ENCODE measurements at places on chromosomes 16 and 17.
A peak's percentile ranks its signal among the peaks of the same experiment; 100 is the strongest.

DNA sequence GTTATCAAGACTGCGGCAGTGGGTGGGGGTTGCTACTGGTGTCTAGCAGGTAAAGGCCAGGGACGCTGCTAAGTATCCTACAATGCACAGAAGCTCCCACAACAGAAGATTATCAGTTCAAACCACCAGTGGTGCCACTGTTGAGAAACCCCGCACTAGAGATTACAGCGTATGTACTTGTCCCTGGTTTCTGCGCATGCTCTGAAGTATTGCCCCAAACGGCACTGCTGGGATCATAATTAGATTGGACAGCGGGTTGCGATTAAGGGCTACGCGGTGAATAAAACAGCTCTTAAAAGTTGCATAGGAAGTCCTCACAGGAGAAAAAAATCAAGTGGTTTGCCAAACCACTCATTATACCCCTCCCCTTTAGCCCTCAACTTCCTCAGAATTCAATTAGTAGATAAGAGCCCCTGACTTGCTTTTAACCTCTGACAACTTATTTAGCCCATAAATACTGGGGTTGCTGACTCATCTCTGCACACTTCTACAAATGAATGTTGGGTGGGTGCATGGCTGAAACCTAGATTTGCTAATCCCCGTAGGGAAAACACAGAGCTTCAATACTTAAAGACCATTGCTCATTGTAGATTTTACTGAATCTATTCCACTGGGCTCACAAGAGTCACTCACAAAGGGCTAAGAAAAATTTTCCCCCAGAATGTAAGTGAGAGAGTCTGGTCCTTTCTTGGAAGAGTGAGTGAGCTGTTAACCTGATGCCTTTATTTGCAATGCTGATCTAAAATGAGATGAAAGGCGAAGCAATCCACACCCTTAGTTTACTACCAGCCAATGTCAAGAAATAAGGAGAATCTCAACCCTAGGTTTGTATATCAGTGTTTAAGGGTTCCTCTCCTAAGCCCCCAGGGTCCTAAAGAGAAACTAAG lies 91.8 kb downstream of the RGS9 start:
- no peak for DNase-seq

DNA sequence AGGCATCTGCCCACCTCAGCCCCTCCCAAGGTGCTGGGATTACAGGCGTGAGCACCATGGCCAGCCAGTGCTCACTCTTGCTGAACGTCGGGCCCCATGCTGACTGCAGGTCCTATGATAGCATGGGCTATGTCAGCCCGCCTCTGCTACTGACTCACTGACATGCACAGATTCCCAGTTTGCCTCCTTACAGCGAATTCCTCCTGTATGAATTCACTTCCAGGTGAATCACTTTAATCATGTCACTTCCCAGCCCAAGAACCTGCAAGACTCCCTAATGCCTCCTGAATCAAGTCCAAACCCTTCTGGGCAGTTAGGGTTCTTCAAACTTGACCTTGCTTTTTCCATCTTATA lies 16.1 kb upstream of the UBTF start:
- DNase-seq = no peak

GRCh38 chr16:4399001-4399730 lies 17.2 kb downstream of the CORO7 start:
- DNase-seq = no peak

- no peak for DNase-seq
These were observed 22.9 kb upstream of the MPRIP start for GRCh38 chr17:17019430-17019762.

DNA sequence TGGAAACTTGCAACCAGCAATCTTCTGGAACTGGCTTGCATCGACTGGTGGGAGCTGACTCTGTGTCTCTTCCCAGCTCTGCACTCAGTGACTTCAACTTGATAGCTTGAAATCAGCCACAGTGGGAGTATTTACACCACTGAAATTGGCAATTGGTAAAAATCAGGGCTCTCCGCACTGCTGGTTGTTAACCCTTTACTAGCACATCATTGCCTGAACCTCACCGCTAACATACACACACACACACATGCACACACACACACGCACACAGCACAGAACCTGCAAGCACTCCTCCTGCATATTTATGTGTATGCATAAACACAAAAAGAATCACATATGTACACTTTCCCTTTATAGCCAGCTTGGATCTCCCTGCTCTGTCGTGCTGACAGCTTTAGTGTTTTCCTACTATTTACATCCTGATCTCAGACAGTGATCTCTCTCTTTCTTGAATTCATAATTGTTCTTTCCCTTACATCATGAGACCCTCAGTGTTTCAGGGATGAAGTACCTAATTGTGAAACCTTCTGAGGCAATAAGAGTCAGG lies 7.9 kb upstream of the TMIGD1 start:
- no peak for DNase-seq

DNA sequence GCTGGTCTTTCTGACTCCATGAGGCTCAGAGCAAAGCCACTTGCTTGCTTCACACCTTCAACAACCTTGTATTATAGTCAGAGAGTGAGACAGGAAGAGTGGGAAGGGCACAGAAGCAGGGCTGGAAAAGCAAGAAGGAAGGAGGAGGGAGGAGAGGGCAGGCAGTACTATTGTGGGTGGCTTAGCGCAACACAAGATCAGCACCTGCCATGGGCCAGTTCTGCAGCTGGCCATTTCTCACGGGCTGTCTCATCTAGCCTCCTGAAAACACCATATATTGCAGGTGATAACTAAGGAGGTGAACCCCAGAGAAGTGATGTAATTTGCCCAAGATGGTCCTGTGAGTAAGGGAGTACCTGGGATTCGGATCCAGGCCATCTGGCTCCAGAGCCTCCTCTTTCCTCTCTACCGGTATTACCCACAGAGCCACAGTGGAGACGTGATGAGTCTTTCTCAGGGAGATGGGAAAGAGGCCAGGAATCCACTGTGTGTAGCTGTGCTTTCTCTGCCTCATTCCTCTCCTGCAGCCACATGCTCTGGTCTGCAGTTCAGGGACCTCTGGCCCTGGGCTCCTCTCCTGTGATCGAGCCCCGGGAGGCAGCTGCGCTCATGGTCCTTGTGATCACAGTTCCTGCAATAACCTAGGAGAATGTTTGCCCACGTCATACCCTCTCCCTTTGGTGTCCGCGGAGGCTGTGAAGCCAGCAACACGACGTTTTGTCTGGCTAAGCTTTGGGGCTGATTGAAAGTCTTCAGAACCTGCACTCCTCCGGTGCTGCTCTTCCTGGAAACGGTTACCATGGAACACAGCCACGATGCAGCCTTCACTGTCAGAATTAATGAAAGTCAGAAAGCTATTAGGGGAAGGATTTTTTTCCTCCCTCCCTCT lies 178.1 kb upstream of the CCL2 start:
- DNase-seq = no peak

GRCh38 chr16:11506741-11507305 lies 79.9 kb downstream of the LITAF start:
- no peak for DNase-seq

DNA sequence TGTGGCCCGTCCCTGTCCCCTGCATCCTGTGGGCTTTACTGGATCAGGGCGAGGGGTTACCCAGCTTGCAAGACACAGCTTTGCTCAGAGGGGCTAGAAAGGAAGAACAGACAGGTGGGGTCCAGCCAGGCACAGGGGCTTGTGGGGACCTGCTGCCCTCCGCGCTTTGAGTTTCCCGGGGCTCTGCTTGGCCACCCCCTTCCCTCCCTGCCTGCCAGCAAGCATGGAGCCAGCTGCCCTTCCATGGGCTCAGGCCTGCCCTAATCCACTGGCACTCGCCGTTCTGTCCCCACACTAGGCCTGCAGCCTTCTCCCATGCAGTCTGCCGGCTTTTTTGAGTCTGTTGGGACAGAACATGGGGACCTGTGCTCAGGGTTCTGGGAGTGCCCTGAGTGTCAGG lies 3.4 kb downstream of the SNN start:
- no peak for DNase-seq

DNA sequence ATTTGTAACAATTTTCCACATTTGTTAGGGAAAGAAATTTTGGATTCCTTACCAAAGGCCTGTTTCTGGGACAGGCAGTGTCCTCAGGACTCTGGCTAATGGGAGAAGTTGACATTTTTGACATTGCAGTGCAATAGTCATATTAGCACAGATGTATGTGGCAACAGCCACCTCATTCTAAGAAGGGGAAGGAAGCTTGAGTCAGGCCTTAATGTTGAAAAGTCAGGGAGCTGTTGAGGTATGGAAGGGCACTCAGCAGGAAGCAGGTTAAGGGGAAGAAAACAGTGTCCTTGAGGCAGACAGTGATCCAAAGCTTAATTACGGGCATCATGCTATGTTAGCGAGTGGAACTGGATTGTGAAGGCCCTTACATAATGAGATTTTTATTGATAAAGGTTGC lies 20.9 kb downstream of the AKTIP start:
- no peak for DNase-seq

- no peak for DNase-seq
These were observed at the start of gene RAB37 for GRCh38 chr17:74736513-74737298. Gene RAB37, plus strand, starts transcription at chr17:74737256. Its CDS starts 17 bp downstream, at chr17:74737273.

GRCh38 chr17:42665581-42666001 lies 6.5 kb downstream of the TUBG2 start:
- no peak for DNase-seq

DNA sequence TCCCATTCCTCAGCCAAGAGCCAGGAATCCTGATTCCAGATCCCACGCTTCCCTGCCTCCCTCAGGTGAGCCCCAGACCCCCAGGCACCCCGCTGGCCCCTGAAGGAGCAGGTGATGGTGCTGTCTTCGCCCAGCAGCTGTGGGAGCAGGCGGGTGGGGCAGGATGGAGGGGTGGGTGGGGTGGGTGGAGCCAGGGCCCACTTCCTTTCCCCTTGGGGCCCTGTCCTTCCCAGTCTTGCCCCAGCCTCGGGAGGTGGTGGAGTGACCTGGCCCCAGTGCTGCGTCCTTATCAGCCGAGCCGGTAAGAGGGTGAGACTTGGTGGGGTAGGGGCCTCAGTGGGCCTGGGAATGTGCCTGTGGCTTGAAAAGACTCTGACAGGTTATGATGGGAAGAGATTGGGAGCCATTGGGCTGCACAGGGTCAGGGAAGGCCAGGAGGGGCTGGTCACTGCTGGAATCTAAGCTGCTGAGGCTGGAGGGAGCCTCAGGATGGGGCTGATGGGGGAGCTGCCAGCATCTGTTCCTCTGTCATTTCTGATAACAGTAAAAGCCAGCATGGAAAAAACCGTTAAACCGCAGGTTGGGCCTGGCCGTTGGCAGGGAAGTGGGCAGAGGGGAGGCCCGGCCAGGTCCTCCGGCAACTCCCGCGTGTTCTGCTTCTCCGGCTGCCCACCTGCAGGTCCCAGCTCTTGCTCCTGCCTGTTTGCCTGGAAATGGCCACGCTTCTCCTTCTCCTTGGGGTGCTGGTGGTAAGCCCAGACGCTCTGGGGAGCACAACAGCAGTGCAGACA lies at the start of gene SPN:
TSS of gene SPN (plus strand) at position 232 of the 791 bp plus-strand sequence. CDS start at position 714, 482 bp downstream.
- DNase-seq = no peak

DNA sequence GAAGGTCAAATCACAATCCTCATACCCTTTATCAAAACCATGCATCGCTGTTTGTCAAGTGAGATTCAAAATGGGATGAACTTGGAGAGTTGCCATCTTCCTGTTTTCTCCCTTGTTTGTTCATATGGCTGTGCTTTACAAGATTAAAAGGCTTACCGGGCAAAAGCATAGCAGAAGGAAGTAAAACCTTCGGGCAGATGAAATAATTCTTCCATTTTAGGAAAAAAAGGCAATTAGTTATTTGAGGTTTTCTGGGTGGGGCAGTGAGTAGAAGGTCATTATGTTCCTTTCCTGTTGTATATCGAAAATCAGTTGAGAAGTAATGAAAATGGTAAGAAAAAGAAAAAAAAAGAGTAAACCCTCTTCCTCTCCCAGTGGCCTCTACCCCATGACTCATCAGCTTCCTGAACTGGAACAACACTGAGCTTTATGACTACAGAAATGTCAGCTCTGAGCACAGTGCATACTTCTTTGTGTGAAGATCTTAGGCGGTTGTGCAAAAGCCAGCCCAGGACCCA lies 369.2 kb downstream of the CDH13 start:
- no peak for DNase-seq

DNA sequence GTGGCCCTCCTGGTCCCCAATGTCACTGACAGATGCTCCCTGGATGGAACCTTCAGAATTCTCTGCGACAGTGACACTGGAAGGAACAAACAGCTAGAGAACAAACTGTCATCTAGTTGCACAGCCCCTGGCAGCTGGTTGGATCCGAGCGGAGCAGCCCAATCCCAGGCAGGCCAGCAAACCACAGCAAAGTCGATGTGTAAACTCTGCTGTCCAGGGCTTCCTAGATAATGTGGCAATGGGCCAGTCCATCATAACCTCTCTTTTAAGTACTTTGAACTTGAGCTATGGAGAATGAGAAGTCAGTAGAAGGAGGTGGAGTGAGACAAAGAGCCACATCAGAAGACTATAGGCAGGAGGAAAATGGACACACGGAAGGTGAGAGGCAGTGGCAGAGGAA lies 323.0 kb downstream of the CBLN1 start:
- DNase-seq = no peak

GRCh38 chr17:70989280-70989679 lies 819.9 kb downstream of the KCNJ2 start:
- DNase-seq = no peak

GRCh38 chr17:28718333-28719020 lies 809 bp upstream of the RAB34 start:
- peak; percentile 80 for DNase-seq

- peak; percentile 72 for DNase-seq
These were observed 3.6 kb downstream of the MAPK7 start for GRCh38 chr17:19381741-19382444.

DNA sequence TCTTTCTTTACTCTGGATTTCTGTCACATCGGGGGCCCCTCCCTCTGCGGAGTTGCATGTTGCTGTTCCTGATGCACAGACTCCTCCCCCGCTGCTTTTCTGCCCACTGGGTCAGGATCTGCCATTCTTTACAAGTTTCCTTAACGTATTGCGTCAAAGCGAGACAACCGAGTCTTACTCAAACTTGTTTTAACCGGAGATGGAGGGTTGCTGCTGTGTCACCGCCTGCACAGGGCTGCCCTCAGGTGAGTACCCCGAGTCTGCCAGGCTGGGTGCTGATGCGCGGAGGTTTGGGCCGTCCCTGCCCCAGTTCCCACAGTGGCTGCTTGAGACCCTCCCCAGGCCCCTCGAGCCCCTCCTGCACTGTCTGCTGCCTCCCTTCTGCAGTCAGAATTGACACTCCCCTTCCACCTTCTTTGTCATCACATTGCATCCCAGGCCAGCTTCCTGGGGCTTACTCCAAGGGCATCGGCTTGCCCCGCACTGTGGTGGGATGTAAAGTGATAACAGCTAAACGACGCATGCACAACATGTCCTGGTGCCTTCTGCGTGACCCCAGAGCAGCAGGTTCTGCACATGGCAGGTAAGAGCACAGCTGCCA lies 19.3 kb downstream of the CARHSP1 start:
- no peak for DNase-seq

DNA sequence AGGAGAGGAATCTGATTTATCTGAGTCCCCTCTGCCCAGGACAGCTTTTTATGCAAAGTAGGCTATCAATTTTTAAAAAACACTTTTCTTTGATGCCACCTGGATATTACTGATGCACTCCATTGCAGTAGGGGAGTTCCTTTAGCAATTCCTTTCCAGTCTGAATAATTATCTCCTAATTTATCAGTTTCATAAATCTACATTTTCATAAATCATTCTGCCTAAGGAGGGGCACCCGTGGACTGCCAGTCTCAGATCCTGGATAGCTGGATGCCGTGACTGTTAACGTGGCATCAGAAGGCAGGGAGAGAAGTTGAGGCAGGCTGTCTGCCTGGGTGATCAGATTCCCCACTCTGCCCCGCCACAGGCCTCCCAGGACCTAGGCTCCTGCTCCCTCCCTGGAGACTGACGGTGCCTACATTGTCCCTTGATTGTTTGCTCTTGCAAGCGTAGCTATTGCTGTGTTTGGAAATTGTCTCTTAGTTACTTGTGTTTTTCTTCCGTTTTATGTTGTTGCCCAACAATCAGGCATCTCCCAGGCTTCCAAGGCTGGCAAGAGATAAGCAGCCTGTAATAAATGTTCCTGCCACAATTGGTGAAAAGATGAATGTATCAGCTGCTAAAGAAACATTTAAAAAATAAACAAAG lies 75.2 kb downstream of the KATNIP start:
- no peak for DNase-seq
